ENCODE measurements at places on chromosomes 4 and X. TPM values are rescaled to one million over a fixed set of nuclear protein-coding genes. Genes with fewer than 3 reads are reported as not detected.

Gene MAOA
- total RNA-seq: 1.9 TPM

Gene DOK7
- not detected for total RNA-seq

- H3K36me3 ChIP-seq: no peaks in the 10 kb centered on the region
- no peaks in the 10 kb centered on the region for H3K4me1 ChIP-seq
- DNase-seq: no peak
- H3K4me3 ChIP-seq: no peak overlapping the region
Observed at GRCh38 chrX:30812326-30812725, 76.7 kb downstream of the TAB3 start.

GRCh38 chr4:98300706-98301105 is 39.5 kb downstream of the RAP1GDS1 start:
- no peaks in the 10 kb centered on the region for H3K4me1 ChIP-seq
- H3K4me3 ChIP-seq: no peak overlapping the region
- no peak for DNase-seq
- H3K36me3 ChIP-seq: no peaks in the 10 kb centered on the region

DNA sequence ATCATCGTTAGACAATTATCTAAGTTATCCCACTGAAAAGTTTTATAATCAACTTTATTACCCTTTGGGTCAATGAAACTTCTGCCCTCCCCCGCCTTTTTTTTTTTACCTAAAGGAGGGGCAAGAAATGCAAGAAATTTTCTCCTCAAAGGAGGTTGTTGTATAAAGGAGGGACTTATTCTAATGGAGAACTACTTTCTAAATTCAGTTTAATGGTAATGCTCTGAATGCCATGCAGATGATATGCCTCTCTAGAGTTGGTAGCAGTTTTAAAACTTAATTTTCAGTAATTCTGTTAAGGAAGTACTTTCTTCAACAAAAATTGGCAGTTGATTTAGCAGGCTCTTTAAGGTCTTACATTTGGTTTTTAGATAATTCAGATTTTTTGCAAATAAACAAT is 23.3 kb downstream of the PDLIM5 start:
- peaks cover 23% of the 10 kb centered on the region for H3K4me1 ChIP-seq
- H3K4me3 ChIP-seq: no peak overlapping the region
- no peaks in the 10 kb centered on the region for H3K27me3 ChIP-seq
- H3K27ac ChIP-seq: 0 out of 3 replicates have a peak overlapping the region, but pooled peaks have one; percentile 17
- no peak for DNase-seq
- peaks cover 11% of the 10 kb centered on the region for H3K36me3 ChIP-seq

GRCh38 chrX:139766545-139766983 is 58.6 kb upstream of the MCF2 start:
- peaks cover 39% of the 10 kb centered on the region for H3K36me3 ChIP-seq
- no peak for DNase-seq
- no peak overlapping the region for H3K4me3 ChIP-seq
- H3K27me3 ChIP-seq: no peaks in the 10 kb centered on the region
- H3K4me1 ChIP-seq: no peaks in the 10 kb centered on the region
- H3K27ac ChIP-seq: no peak overlapping the region

Gene PRDM5
- total RNA-seq: not detected

GRCh38 chrX:49754233-49754857 is 58.6 kb upstream of the PAGE1 start:
- DNase-seq: peak; percentile 56
- H3K36me3 ChIP-seq: no peaks in the 10 kb centered on the region
- H3K4me3 ChIP-seq: no peak overlapping the region
- H3K27ac ChIP-seq: no peak overlapping the region
- H3K4me1 ChIP-seq: no peaks in the 10 kb centered on the region

- no peak overlapping the region for H3K27ac ChIP-seq
- no peak for DNase-seq
- H3K4me1 ChIP-seq: no peaks in the 10 kb centered on the region
- no peaks in the 10 kb centered on the region for H3K27me3 ChIP-seq
- H3K4me3 ChIP-seq: no peak overlapping the region
- no peaks in the 10 kb centered on the region for H3K36me3 ChIP-seq
Observed at GRCh38 chr4:81343536-81343935, 128.2 kb downstream of the RASGEF1B start.

DNA sequence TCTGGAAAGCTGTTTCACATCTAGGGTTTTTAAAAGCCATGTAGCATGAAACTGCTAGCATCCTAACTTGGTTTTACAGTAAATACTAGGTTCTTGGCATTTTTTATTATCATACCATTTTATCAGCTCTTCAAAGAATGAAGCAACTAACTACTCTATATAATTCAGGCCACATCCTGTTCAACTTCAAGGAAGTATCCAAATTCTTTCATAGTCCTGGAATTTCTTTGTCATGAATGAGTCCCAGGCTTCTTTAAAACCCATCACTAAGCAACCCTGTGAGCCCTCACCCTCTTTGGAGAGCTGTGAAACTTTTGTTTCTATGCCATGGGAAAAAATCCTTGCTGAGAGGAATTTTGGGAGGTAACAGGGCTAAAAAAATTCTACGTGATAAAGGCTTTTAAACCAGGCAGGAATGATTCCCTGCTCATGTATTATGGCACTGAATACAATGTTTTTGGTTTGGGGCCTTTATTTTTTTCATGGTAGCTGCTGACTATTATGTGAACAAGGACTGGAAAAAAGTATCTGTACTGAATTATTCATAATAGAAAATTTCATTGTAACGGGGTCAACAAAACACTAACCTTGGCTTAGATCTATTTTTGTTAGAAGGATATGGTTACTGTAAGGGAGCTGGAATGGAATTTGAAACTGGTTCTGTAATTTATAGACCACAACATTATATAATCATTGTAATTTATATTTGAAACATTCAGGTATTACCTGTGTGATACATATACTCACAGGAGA is 164.9 kb downstream of the DCTD start:
- H3K4me1 ChIP-seq: no peaks in the 10 kb centered on the region
- DNase-seq: no peak
- peaks cover 2% of the 10 kb centered on the region for H3K27me3 ChIP-seq
- no peak overlapping the region for H3K4me3 ChIP-seq

GRCh38 chr4:94722748-94723147 is 35.0 kb upstream of the BMPR1B start:
- no peaks in the 10 kb centered on the region for H3K4me1 ChIP-seq
- no peak overlapping the region for H3K4me3 ChIP-seq
- no peak for DNase-seq
- peaks cover 7% of the 10 kb centered on the region for H3K27me3 ChIP-seq
- H3K27ac ChIP-seq: no peak overlapping the region
- H3K36me3 ChIP-seq: no peaks in the 10 kb centered on the region

- H3K36me3 ChIP-seq: no peaks in the 10 kb centered on the region
- no peaks in the 10 kb centered on the region for H3K27me3 ChIP-seq
- DNase-seq: no peak
Observed at GRCh38 chr4:7549866-7550265, 115.1 kb upstream of the PSAPL1 start.

DNA sequence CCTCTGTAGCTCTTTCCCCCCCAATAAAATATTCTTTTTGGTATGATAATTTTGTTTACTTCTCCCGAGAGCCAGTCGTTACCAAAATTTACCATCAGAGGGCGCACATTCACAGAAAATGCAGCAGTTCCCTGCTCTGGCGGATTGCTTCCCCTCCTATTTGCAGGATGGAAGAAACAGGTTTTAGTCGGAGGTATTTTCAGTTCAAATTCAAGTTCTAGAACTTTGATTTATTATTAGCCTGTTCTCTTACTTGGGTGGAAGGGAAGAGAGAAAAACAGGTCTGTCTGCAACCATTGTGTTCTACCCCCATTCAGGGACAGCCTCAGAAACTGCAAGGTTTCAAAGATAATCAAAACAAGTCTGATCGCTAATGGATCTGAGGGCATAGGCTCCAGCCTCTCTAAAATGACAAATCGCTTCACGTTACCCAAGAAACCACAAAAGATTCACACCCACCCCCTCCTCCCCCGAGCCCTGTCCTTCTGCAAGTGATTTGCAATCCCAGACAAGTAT is 263.8 kb upstream of the RPS6KA3 start:
- no peaks in the 10 kb centered on the region for H3K27me3 ChIP-seq
- no peaks in the 10 kb centered on the region for H3K4me1 ChIP-seq
- no peak overlapping the region for H3K27ac ChIP-seq

DNA sequence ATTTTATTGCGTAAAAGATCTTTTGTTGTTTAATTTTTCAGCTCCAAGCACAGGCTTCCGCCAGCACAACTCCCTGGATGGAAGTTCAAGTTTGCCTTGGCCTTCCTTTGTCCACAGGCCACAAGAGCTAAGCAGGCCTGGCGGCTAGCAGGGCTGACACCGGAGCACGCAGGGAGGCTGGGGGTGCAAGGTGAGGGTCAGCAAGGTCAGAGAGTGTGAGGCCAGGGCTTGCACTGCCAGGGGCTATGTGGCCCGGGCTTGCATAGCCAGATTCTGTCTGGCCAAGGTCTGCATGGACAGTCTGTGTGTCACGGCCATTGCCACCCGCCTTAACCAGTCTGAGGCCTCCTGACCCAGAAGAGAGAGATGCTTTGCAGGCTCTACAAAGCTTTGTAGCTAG is 123.9 kb downstream of the BCOR start:
- H3K4me1 ChIP-seq: no peaks in the 10 kb centered on the region
- no peak for DNase-seq
- no peaks in the 10 kb centered on the region for H3K36me3 ChIP-seq
- no peaks in the 10 kb centered on the region for H3K27me3 ChIP-seq
- no peak overlapping the region for H3K4me3 ChIP-seq
- no peak overlapping the region for H3K27ac ChIP-seq

Gene ADD1
- 145 TPM for total RNA-seq

Gene PDGFC
- 0.20 TPM for total RNA-seq

- H3K4me1 ChIP-seq: no peaks in the 10 kb centered on the region
- no peak overlapping the region for H3K4me3 ChIP-seq
- H3K36me3 ChIP-seq: no peaks in the 10 kb centered on the region
- DNase-seq: no peak
- H3K27ac ChIP-seq: no peak overlapping the region
Observed at GRCh38 chr4:128255906-128256305, 31.7 kb downstream of the PGRMC2 start.

DNA sequence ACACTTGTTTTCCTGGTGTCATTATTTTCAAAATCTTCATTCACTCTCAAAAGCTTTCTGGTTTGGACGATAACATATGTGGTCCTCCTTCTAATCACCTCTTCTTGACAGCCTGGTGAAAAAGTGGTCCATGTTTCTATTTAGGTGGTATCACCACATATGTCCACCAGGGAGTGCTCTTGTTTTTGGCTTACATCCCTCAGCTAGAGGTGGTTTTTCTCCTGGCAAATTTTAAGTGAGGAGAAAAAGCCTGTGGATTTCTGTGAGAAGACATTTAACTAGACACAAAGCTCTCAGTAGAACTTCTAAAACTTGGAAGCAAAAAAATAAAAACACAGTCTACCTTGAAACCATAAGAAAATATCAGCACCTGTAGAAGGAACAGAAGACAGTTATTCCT is 58.0 kb upstream of the FRMPD4 start:
- no peak overlapping the region for H3K4me3 ChIP-seq
- H3K27ac ChIP-seq: no peak overlapping the region
- H3K4me1 ChIP-seq: no peaks in the 10 kb centered on the region

- H3K27ac ChIP-seq: no peak overlapping the region
- DNase-seq: no peak
- no peaks in the 10 kb centered on the region for H3K4me1 ChIP-seq
- H3K36me3 ChIP-seq: no peaks in the 10 kb centered on the region
- no peaks in the 10 kb centered on the region for H3K27me3 ChIP-seq
Observed at GRCh38 chr4:121198251-121198650, 34.1 kb upstream of the TNIP3 start.

Gene USP38
- 21.3 TPM for total RNA-seq

GRCh38 chr4:65845199-65845773 is 175.0 kb upstream of the EPHA5 start:
- H3K36me3 ChIP-seq: no peaks in the 10 kb centered on the region
- no peak overlapping the region for H3K27ac ChIP-seq
- no peaks in the 10 kb centered on the region for H3K27me3 ChIP-seq
- H3K4me3 ChIP-seq: no peak overlapping the region
- no peaks in the 10 kb centered on the region for H3K4me1 ChIP-seq
- DNase-seq: no peak

GRCh38 chr4:20678400-20678799 is 21.9 kb upstream of the PACRGL start:
- no peaks in the 10 kb centered on the region for H3K36me3 ChIP-seq
- H3K4me3 ChIP-seq: no peak overlapping the region

DNA sequence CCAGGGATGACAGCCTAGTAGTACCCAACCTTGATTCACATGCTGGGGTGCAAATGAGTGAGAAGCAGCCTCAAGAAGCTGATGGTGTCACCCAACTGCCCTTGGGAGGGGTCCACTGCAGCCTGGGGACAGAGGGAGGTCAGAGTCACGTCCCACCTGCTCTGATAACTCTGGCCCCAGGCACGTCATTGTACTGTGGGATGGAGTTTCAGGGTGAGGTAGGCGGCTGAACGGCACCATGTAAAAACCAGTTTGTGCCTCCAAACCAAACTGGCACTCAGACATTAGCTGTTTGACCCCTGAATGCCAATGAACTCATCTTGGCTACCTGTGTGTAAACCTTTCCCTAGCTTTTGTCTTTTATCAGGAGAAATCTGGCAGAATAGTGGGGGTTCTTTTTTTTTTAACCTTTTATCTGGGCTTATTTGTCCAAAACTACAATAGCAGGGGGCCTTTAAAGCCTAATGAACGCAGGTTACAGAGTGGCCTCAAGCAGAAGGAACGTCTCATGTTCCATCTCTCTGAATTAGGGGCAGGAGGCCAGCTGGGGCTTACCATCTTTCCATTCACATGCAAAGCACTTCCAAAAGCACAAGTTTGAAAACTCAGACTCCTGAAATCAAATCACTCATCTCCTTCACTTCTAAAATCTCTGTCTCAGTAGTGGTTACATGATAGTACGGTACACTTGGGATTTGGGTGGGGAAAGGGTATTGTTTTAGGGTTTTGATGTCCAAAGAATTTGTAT is 89.4 kb downstream of the IRF2 start:
- H3K4me3 ChIP-seq: no peak overlapping the region
- H3K36me3 ChIP-seq: peaks cover 12% of the 10 kb centered on the region
- H3K27me3 ChIP-seq: no peaks in the 10 kb centered on the region
- no peak for DNase-seq
- peaks cover 30% of the 10 kb centered on the region for H3K4me1 ChIP-seq

- no peak overlapping the region for H3K27ac ChIP-seq
- H3K4me3 ChIP-seq: no peak overlapping the region
- no peaks in the 10 kb centered on the region for H3K36me3 ChIP-seq
- no peak for DNase-seq
Observed at GRCh38 chr4:16626945-16627344, 271.5 kb downstream of the LDB2 start.

GRCh38 chr4:61545902-61546480 is 345.9 kb downstream of the ADGRL3 start:
- H3K27ac ChIP-seq: no peak overlapping the region
- no peaks in the 10 kb centered on the region for H3K36me3 ChIP-seq
- DNase-seq: no peak
- H3K27me3 ChIP-seq: no peaks in the 10 kb centered on the region

Gene NUDT6
- total RNA-seq: 9.5 TPM

DNA sequence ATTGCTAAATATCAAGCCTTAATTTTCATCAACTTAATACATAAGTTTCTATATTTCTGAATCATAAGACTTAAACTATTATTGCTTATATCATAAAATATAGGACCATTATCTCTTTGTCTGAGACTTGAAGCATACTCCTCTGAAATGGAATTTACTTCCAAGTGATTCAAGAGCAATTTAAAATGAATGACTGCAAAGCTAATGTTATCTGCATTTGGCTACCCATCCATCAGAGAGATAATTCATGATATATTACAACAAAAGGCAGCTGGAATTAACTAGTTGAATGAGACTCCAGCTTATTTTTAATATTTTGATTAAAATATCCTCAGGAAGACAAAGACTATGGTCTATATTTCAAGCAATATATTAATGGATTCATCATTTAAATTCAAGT is 208.6 kb downstream of the UNC5C start:
- no peaks in the 10 kb centered on the region for H3K27me3 ChIP-seq
- no peak overlapping the region for H3K4me3 ChIP-seq
- no peaks in the 10 kb centered on the region for H3K4me1 ChIP-seq
- no peaks in the 10 kb centered on the region for H3K36me3 ChIP-seq
- H3K27ac ChIP-seq: no peak overlapping the region
- DNase-seq: no peak

Gene FGG
- total RNA-seq: 1.9 TPM
